SK-MEL-5 (cell line): ENCODE measurements at places on chromosomes 4 and X. TPM values are rescaled to one million over a fixed set of nuclear protein-coding genes. Genes with fewer than 3 reads are reported as not detected.
A peak's percentile ranks its signal among the peaks of the same experiment; 100 is the strongest.

- no peak for DNase-seq
Measured at GRCh38 chrX:93637591-93637990, 35.8 kb downstream of the NAP1L3 start.

DNA sequence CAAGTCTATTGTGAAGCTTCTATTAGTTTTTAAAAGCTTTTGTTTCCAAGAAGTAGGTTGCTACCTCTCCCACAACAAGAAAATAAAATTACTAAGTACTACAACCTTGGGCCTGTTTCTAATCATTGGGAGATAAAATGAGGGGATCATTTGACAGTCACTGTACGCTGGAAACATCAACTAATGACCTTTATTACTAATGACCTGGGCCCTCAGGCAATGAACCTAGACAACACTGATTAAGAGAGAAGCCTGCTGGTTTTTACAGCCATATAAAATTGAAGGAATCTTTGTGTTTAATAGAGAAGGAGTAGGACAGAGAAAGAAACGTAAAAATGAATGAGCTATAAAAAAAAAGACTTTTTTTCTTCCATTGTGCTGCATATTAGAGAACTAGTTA is 1000.9 kb downstream of the STPG2 start:
- no peak for DNase-seq

DNA sequence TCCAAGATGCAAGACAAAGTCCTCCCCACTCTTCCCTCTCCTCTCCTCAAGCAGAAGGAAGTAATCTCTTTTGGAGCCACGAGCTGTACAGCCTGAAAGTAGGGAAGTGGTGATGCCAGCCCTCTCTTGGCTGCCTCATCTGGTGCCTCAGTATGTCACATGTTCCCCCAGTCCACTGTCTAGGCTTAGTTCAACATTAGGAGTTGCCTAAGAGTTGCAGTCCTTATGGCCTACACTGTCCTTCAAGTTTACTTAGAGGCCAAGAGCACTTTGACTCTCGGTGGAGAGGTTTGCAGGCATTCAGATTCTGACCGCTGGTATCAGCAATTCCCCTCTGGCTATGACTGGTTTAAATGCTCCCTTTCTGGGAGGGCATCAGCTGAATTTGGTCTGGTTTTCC is 735.6 kb downstream of the GLUD2 start:
- DNase-seq, result peak; percentile 3

DNA sequence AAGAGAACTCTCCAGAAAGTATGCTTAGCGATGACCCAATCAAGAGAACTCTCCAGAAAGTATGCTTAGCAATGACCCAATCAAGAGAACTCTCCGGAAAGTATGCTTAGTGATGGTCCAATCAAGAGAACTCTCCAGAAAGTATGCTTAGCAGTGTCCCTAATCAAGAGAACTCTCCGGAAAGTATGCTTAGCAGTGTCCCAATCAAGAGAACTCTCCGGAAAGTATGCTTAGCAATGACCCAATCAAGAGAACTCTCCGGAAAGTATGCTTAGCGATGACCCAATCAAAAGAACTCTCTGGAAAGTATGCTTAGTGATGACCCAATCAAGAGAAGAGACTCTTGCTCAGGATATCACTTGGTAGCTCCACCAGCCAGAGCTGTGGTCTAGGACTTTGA is 92.5 kb downstream of the AFAP1 start:
- no peak for DNase-seq

DNA sequence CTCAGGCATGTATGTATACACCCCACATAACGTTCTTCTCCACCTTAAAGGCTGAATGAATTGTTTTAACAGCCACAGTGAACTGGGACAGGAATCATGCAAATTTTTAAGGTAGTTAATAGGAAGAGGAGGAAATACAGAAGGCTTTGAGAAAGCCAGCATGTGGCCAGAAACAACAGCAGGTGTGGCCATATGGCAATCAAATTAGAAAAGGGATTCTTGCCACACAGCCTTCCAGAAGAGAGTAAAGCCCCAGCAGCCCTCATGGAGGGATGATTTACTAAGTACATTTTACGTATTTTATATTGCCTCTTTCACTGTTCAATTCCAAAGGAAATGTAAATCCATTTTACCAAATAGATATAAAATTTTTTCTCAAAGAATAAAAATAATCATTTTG is 792.2 kb downstream of the ADGRL3 start:
- no peak for DNase-seq

GRCh38 chr4:163611784-163612445 is 117.4 kb downstream of the TMA16 start:
- DNase-seq, result no peak

DNA sequence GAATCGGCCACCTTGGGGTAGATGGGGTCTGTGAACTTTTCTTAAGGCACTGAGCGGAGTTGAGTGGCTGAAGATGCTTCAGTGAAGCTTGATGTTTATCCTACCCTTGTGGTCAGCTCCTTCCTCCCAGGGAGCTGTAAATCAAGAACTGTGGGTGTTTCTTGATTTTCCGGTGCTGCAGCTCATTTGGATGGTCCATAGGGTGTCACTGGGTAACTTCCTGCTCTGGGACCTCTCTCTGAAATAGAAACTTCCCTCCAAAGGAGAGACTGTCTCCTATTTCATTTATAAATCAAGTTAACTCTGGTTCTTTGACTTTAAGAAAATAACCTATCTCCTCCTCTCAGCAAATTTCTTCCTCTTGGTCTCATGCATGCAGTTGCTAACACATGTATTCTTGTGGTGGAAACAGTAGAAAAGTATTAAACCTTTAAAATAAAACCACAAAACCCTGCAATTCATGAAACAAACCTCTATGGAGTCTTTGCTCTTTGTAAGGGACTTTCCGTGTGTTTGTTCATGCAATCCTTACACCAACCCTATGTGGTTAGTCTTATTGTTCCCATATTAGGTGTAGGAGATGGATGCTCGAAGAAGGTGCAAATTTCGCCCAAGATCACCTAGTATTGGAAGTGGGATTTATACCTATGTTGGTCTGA is 110.3 kb downstream of the SHROOM3 start:
- no peak for DNase-seq

- no peak for DNase-seq
Measured at GRCh38 chrX:154548028-154548316, 552 bp downstream of the IKBKG start.

- no peak for DNase-seq
Measured at GRCh38 chrX:39437670-39438441, 636.6 kb downstream of the MID1IP1 start.

- DNase-seq, result peak; percentile 4
Measured at GRCh38 chr4:1318488-1319213, 28.4 kb upstream of the UVSSA start.

DNA sequence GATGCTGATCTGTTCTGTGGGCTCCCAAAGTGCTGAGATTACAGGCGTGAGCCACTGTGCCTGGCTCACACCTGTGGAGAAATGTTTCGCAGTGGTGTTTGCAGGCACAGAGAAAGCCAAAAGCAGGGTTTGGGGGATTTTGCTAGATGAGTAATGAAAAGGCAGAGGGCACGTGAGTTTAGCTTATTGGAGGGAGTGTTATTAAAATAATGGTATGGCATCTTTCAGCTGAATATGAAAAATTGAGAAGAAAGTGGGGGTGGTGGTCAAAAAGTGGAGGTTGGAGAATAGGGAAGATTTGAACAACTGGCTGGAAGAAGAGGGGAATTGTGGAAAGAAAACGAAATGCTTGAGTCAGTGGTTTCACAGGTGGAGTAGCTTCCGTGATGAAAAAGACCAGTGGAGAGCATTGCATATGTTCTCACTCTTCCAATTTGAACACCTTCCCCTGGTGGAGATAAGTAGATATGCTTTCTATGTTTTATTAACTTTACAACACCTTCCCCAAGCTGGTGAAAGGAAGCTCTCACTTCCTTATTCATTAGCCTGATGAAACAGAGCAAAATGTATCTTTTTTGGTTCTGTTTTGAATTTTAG is 1.1 kb upstream of the CHST7 start:
- no peak for DNase-seq

DNA sequence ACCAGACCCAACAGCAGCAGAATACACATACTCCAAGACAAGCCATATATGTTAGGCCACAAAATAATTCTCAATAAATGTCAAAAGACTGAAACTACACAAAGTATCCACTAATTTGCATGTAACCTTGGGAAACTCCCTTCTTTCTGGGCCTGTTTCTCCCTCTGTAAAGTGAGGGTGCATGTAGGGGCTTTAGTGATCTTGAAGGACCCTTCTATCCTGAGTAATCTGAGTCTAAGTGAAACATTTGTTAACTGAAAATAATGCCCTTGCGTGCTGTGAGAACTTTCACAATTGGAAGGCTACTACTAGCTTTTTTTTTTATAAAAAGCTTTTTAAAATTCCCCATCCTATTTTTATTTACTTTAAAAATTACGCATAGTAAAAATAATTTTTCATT is 125.2 kb downstream of the NEXMIF start:
- DNase-seq, result no peak

- no peak for DNase-seq
Measured at GRCh38 chr4:82591592-82591991, 29.8 kb upstream of the TMEM150C start.

GRCh38 chr4:26141051-26141721 is 179.6 kb upstream of the RBPJ start:
- DNase-seq, result no peak

DNA sequence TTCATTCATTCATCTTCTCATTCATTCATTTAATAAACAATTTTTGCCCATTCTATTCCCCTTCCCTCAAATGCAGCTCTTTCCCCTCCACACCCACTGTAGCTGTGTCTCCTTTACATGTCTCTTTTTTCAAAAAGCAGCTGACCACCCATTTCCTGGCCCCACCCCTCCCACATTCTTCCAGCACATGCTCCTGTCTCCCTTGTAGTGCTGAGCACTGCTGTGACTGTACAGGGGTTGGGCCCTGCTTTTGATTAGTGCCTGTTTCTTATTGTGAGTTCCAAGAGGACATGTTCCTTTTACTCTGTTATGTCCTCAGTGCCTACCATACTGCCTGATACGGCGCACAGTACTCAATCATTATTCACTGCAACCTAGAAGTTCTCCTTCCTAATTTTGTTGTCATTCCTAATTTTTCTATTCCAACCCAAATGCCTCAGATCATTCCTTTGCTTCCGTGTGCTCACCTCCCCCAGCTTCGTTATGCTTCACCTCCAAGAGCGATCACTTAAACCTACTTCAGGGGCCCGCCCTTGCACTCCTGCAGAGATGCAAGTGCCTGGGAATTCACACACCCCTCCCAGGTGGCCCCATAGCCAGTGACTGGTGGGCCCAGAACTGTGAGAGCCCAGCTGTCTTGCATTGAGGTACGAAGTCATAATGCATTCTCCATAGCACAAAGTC is 152.2 kb downstream of the STK32B start:
- no peak for DNase-seq

- DNase-seq, result no peak
Measured at GRCh38 chrX:826448-826847, 195.9 kb downstream of the SHOX start.

DNA sequence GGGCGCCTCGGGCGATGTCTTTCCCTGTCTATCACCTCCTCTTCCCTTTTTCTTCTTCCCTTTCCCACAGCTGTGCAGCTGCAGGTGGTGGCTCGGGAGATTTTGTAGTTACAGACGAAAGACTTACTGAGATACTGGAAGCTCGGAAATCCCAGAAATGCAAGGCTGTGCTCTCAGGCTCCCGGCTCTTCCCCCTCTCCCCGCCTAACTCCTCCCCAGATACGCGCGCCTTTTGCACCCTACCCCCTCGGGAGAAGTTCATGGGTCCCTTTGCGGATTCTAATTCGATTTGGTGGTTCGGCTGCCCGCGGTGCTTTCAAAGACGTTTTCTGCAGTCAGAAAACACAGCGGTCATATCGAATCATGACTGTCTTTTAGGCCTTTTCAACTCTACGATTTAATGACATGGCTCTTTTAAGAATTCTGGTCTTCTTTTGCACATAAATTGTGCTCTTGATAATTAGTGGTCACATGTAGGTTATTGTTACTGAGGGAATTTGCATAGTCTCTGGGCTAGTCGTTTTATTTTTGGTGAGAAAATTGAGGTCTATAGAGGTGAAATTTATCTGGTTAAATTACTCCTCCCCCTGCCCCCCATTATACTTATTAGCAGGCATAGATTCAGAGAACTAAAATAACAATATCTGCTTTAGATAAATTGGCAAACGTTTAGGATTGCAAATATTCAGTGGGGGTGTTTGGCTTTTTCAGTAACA is 1.6 kb downstream of the SEPTIN11 start:
- DNase-seq, result no peak

GRCh38 chrX:78945186-78945912 is at the start of gene P2RY10:
TSS of gene P2RY10 (plus strand) at chrX:78945391. CDS start at chrX:78960521, 15,130 bp downstream.
- DNase-seq, result no peak

DNA sequence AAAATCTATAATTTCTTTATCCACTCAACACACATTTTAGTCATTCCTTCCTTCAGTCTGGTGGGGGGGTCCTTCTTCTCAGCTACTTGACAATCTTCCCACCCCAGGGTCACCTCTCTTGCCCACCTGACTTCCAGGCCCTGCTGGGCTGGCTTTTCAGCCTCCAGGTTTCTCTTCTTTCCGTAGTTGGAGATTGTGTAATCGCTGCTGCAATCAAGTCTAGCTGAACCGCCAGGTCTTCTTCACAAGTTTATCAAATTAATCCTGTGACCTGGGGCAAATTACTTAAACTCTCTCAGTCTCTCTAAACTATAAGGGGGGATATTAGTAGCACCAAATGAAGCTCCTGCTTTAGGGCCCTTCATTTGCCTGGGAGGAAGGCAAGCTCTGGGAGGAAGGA is 102.9 kb upstream of the TNIP3 start:
- DNase-seq, result no peak

- DNase-seq, result no peak
Measured at GRCh38 chr4:102629673-102630072, 128.5 kb downstream of the NFKB1 start.

GRCh38 chrX:35700121-35700520 is 98.0 kb upstream of the MAGEB16 start:
- no peak for DNase-seq

DNA sequence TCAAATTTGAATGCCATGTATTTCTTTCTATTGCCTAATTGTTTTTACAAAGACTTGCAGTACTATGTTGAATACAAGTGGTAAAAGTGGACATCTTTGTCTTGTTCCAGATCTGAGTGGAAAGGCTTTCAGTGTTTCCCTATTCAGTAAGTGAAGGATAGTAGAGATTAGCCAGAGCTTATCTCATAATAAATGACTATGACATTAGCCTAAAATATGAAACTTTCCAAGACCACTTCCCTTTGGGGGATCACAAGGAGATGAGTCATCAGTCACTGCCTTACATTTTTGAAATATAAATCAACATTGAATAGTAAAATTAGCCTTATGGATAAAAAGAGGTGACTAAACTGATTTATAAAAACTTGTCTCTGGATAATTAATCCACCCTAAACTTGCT is 554.1 kb upstream of the MAGEB2 start:
- peak; percentile 7 for DNase-seq

GPRASP1 gene
- 0.48 and 0.83 TPM in 2 replicates for total RNA-seq

SSX4 gene
- total RNA-seq, result 0.42 TPM in 1 of 2 replicates, not detected in the other

ENOPH1 gene
- 53.4 and 54.9 TPM in 2 replicates for total RNA-seq

TEX13C gene
- 0.11 and 0.21 TPM in 2 replicates for total RNA-seq

SMARCAD1 gene
- 40.7 TPM in 2 replicates for total RNA-seq

CCDC110 gene
- total RNA-seq, result 0.92 and 2.7 TPM in 2 replicates

LDB2 gene
- 0.08 and 0.61 TPM in 2 replicates for total RNA-seq

RS1 gene
- 0.08 TPM in 1 of 2 replicates, not detected in the other for total RNA-seq

REPS2 gene
- 1.1 and 1.6 TPM in 2 replicates for total RNA-seq
